ENCODE measurements at places on chromosomes 16 and 17. TPM values are rescaled to one million over a fixed set of nuclear protein-coding genes. Genes with fewer than 3 reads are reported as not detected.
A peak's percentile ranks its signal among the peaks of the same experiment; 100 is the strongest.

- DNase-seq, result no peak
Measured at GRCh38 chr17:13420878-13421277, 180.9 kb downstream of the HS3ST3A1 start.

DNA sequence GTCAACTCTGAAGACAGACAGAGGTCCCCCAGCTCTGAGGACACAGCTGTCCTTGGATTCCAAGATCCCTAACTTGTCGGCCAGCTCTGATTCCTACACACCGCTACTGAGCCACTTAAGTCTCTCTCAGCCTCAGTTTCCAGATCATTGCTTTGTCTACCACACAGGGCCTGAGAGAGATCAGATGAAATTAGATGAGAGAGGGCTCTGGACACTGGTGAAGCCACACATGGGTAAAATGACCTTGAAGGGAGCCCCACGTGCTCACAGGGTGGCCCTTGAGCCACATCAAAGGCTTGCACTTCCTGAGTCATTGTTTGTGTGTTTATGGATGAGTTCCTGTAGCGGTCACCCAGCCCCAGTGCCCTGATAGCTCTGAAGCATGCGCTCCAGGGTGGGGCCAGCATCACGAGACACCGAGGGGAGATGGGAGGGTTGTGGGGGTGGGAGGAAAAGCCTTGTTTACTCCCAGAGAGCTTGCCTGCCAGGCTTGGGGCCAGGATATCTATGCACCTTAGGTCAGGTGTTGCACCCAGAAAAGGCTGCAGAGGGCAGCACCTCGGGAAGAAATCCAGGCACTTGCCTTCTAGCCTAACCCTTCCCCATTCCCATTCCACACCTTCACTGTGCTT is 32.7 kb upstream of the SLC6A2 start:
- DNase-seq, result no peak

- DNase-seq, result no peak
Measured at GRCh38 chr16:78903237-78903636, 697.3 kb downstream of the MAF start.

DNA sequence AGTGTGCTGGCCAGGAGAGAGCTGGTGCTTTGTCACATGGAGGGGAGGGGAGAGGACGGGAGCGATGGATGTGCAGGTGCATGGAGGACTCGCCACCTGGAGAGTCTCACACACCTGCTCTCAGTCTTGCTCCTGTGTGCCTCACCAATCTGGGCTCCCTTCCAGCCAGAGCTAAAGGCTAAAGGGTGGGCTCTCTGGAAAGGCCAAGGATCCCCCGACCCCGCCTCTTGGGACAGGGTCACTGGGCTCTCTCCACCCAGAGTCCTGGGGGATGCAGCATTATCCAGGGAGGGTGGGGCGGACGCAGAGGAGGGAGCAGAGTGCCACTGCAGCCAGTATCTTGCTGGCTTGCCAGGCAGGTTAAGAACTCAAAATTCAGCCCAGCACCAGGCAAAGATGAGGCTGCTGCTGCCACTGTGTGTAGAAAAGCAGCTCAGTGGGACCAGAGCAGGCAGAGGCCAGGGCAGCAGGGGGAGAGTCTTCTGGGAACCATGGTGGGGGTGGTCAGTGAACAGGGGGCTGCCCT is 5.4 kb upstream of the STAT5B start:
- no peak for DNase-seq

- DNase-seq, result no peak
Measured at GRCh38 chr17:76667786-76668453, 24.4 kb upstream of the ST6GALNAC1 start.

- DNase-seq, result no peak
Measured at GRCh38 chr17:79262624-79263023, 188.0 kb downstream of the ENGASE start.

- no peak for DNase-seq
Measured at GRCh38 chr17:80191192-80191591, 21.4 kb downstream of the CARD14 start.

GRCh38 chr17:79705674-79706073 is 25.1 kb upstream of the ENPP7 start:
- no peak for DNase-seq

The NUDT7 gene
- total RNA-seq, result 41.2 TPM

The CACNG5 gene
- total RNA-seq, result not detected

GRCh38 chr16:21145738-21146137 is 4.9 kb downstream of the DNAH3 start:
- no peak for DNase-seq

The KRTAP9-4 gene
- total RNA-seq, result not detected

The ASPA gene
- total RNA-seq, result 3.7 TPM

DNA sequence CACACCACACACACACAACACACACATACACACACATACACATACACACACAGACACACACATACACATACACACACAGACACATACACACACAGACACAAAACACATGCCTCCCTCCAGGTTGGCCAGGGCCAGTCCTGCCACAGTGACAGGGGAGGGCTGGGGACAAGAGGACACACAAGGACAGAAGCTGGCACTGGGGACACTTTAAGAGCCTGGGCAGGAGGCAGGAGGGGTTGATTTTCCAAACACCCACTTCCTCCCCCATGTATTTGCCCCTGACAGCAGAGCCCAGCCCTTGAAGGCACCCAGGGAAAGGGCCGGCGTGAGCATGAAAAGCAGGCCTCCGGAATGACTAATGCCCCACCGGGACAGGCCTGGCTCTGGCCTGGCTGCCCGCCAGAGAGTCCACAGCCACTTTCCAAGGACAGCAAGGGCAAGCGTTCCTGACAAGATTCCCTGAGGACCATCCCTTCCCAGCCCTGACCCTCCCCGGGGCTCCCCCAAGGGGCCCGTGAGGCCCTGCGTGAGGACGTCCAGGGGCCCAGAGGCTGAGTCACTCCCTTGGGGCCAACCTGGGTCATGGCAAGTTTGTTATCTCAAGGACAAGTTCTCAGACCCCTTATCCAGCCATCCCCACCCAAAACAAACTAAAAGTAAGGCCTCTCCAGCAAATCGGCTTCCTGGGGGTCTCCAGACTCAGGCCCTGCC is 235.6 kb downstream of the ZNF423 start:
- peak; percentile 92 for DNase-seq

DNA sequence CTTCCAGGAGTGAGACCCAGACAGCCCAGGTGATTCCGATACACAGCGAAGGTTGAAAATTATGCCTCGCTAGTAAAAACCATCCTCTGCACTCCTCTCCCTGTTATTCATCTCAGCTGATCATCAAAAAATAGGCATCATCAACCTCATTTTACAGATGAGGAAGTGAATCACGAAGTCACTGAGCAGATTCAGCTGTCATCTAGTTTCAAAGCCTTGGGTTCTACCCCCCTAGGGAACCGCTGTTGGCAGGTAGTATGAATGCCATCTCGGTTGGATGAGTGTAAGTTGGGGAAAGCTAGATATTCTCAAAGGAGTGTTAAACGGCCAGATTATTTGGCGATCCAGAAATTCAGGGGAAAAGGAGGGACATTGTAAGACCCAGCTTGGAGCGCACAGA is 2.0 kb downstream of the CRYM start:
- no peak for DNase-seq

The TPSAB1 gene
- 4.3 TPM for total RNA-seq

The TRPV2 gene
- 8.1 TPM for total RNA-seq

DNA sequence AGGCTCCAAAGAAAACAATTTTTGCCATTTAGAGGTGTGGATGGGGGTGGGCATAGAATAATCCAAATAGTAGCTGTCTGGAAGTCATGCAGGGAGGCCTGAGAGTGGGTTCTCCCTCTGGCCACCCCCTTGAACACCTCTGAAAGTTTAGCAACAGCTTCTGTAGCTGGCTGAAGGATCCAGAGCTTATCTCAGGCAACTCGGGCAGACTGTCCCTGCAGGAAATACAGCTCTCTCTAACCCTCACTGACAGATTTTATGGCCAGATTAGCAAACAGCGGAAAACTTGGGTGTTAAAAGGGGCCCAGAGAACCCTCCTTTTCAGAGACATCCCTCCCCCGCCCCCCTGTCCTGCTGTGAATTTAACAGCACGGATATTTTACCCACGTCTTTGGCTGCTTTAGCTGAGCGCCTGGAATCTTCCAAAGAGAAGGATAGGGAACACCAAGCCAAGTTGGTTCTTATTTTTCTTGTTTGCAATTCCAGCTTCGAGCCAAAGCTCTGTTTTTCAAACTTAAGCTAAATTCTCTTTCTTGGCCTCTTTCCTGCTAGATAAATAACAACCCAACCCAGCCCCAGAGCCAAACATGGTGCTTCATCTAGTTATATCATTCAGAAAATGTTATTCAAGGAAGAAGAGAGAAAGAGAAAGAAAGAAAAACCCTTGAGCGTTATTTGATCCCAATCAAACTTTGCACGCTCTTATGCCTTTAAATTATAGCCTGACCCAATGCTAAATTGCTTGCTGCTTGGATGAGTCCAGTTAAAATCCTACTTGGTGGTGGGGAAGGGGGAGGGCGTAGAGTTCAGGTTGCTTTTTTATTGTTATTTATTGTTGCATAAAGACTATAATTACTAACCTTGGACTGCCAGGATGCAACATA is 2.3 kb upstream of the HOXB2 start:
- no peak for DNase-seq

GRCh38 chr16:13550254-13550653 is 369.7 kb upstream of the ERCC4 start:
- no peak for DNase-seq

DNA sequence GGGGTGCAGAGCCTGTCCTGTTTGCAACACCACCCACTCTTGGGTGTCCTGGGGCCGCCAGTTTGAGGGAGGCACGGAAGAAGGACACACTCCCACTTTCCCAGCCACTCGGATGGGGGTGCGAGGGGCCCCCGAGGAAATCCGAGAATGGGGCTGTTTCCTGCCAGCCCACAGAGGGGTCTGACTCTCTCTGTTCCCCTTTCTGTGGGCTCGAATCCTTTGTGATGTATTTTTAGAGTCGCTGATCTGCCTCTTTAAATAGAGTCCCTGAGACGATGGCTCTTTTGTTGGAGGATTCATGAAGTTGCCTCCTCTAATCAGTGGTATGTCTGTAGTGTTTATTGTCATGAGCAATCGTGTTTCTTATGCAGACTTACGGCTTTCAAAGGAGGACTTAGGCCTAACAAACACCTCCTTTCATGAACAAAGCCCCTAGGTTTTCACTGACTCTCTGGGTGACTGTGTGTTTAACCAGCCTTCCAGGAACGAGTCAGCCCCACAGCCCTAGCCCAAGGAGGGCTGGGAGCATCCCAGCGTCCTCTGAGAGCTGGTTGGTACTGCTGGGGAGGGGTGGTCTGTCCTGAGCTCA is 29.1 kb downstream of the CIBAR2 start:
- DNase-seq, result no peak

The KIF18B gene
- total RNA-seq, result 3.2 TPM

The CD300A gene
- 1.9 TPM for total RNA-seq

DNA sequence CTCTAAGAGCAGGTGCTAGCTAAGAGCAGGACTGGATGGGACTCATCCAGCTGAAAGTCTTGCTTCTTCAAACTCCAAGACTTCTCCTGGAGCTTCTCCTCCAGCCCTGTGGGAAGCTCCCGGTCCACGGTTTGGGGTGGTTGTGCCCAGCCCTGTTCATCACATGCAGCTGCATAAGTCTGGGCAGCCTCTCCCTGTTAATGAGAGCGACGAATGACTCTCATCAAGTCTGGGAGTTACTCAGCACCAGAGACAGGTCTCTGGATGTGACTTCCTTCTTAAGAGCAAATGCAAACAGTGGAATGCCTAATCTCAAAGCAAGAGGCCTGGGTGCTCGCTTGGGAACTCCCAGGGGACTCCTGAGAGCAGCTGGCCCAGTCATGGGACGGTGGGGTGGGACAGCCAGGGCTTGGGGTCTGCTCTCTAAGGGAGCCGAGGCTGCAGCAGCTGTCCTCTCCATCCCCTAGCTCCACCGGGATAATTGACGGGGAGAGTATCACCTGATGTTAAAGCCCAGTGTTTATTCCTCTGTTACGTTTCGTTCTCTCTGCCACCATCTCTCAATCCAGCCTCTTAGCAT is 35.3 kb upstream of the CRHR1 start:
- no peak for DNase-seq

DNA sequence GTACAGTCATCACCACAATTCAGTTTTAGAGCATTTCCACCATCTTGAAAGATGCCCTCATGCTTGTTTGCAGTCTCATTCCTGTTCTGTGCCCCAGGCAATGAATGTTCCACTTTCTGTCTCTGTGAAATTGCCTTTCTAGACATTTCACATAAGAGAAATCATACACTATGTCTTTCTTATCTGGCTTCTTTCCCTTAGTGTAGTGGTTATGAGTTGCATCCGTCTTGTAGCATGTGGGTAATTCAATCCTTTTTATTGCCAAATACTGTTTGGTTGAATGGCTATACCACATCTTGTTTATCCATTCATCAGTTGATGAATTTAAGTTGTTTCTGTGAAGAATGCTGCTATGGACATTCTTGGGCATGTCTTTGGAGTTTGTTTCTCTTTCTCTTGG is 132.5 kb upstream of the PLCG2 start:
- DNase-seq, result no peak

DNA sequence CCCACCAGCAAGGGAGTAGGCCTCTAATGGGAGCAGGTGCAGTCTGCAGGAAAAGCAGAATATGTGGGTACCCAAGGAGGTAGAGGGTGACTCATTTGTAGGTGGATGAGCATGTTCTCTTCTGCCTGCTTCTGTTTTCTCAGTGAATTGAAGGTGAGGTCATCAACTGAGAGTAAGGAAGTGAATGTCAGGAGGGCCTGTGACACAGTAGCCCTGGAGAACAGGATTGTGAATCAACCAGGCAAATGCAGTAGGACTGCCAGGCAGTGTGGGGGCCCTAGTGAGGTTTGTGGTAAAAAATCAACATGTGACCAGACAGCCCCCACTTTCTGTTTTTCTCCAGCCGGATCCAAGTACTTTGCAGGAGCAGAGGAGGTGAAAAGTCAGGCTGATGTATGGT is 150.5 kb upstream of the SOX9 start:
- no peak for DNase-seq

DNA sequence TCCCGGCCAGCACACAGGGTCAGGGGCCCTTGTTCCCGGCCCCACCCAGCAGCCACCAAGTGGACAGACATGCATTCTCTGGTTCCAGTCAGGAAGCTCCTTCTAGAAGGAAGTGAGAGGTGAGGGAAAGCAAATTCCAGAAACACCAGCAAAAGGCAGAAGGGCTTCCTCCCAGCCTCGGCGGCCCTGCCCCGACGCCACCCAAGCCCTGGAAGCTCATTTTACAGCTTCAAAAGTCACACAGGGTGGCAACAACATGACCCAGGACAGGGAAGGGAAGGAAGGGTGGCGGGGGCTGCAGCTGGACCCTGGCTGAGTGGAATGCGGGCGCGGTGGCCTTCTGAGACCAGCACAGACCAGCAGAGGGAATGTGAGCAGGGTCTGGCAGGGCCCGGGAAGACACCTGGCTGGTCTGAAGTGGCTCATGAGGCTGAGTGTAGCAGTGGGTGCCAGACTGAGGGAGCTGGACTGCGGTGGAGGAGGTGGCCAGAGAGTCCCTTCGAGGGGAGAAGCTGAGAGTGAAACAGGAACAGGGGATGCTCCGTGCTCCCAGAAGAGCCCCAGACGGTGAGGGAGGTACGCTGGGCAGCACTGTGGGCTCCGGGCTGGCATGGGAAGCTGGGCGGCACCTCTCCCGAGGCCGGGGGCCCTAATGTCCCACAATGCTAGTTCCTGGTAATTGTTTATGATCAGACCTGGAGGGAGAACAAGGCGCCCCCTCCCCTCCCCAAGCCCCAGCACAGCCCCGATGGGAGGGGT is 1.9 kb upstream of the UNC13D start:
- DNase-seq, result peak; percentile 34

Data from left ventricle myocardium superior (tissue), 1 donor.